Heart left ventricle (tissue), 16 donors: ENCODE measurements at places on chromosomes 1 and 21. TPM values are rescaled to one million over a fixed set of nuclear protein-coding genes. Genes with fewer than 3 reads are reported as not detected.
A peak's percentile ranks its signal among the peaks of the same experiment; 100 is the strongest.

DNA sequence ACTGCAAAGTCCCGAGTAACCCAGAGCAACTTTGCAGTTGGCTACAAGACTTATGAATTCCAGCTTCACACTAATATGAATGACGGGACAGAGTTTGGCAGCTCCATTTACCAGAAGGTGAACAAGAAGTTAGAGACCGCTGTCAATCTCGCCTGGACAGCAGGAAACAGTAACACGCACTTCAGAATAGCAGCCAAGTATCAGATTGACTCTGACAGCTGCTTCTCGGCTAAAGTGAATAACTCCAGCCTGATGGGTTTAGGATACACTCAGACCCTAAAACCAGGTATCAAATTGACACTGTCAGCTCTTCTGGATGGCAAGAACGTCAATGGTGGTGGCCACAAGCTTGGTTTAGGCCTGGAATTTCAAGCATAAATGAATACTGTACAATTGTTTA, 66.8 kb downstream of the ACBD6 start:
- H3K27ac ChIP-seq: no peak overlapping the region
- no peak overlapping the region for H3K4me3 ChIP-seq
- H3K27me3 ChIP-seq: no peaks in the 10 kb centered on the region
- H3K4me1 ChIP-seq: no peaks in the 10 kb centered on the region
- DNase-seq: no peak
- no peaks in the 10 kb centered on the region for H3K36me3 ChIP-seq

- no peaks in the 10 kb centered on the region for H3K36me3 ChIP-seq
- DNase-seq: no peak
- peaks cover 9% of the 10 kb centered on the region for H3K4me1 ChIP-seq
- H3K27ac ChIP-seq: no peak overlapping the region
- no peak overlapping the region for H3K4me3 ChIP-seq
These were observed 1.2 kb downstream of the MCOLN3 start for GRCh38 chr1:85047144-85047471.

The AMY1B gene
- total RNA-seq: not detected

The CENPS gene
- total RNA-seq: 5.6 TPM

GRCh38 chr1:84916897-84917296, 23.9 kb upstream of the LPAR3 start:
- H3K36me3 ChIP-seq: no peaks in the 10 kb centered on the region
- DNase-seq: no peak
- no peaks in the 10 kb centered on the region for H3K27me3 ChIP-seq
- H3K27ac ChIP-seq: no peak overlapping the region
- peaks cover 7% of the 10 kb centered on the region for H3K4me1 ChIP-seq

GRCh38 chr1:166924823-166925541, 48.9 kb upstream of the TADA1 start:
- H3K27me3 ChIP-seq: no peaks in the 10 kb centered on the region
- peak overlapping the region; percentile 82 for H3K27ac ChIP-seq
- no peak overlapping the region for H3K4me3 ChIP-seq
- H3K36me3 ChIP-seq: no peaks in the 10 kb centered on the region
- no peak for DNase-seq

- no peak overlapping the region for H3K4me3 ChIP-seq
- no peak overlapping the region for H3K27ac ChIP-seq
- H3K4me1 ChIP-seq: no peaks in the 10 kb centered on the region
- H3K27me3 ChIP-seq: no peaks in the 10 kb centered on the region
- no peaks in the 10 kb centered on the region for H3K36me3 ChIP-seq
These were observed 13.0 kb upstream of the AHCYL1 start for GRCh38 chr1:109971559-109971958.

DNA sequence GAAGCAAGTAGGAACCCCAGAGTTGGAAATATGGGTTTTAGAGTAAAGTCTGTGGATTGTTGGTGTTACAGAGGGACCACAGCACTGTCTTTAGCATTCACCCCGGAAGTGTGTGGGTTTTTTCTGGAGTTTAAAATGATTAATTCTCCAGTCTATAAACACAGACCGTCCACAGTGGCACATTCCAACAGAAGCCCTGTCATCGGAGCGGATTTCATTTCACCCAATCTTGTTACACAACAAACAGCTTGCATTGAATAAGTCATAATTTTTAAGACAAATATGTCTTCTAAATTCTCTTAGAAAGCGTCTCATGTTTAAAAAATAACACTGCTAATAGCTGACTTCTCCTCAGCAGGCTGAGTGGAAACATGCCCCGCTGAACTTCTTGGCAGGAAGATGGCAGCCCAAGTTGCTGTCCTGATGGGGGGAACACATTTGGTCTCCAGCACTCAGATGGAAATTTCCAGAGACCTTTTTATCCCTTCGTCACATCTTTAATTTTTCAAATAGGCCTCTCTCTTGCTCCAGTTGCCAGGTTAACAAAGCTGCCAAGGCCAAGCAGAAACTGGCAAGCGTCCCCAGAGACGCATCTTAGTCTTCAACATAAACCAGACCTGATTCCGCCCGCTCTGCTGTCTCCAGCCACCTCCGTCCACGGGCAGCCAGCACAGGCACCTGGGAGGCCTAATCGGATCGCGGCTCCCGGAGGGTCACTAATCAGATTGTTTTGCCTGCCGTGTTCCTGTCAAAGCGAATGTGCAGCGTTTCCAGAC, 28.8 kb upstream of the SLC19A1 start:
- no peaks in the 10 kb centered on the region for H3K36me3 ChIP-seq
- H3K27me3 ChIP-seq: no peaks in the 10 kb centered on the region
- no peak overlapping the region for H3K4me3 ChIP-seq
- H3K4me1 ChIP-seq: no peaks in the 10 kb centered on the region
- no peak for DNase-seq

- H3K4me1 ChIP-seq: no peaks in the 10 kb centered on the region
- H3K4me3 ChIP-seq: no peak overlapping the region
- H3K27me3 ChIP-seq: peaks cover 22% of the 10 kb centered on the region
These were observed 10.6 kb downstream of the FCMR start for GRCh38 chr1:206911064-206911663.

DNA sequence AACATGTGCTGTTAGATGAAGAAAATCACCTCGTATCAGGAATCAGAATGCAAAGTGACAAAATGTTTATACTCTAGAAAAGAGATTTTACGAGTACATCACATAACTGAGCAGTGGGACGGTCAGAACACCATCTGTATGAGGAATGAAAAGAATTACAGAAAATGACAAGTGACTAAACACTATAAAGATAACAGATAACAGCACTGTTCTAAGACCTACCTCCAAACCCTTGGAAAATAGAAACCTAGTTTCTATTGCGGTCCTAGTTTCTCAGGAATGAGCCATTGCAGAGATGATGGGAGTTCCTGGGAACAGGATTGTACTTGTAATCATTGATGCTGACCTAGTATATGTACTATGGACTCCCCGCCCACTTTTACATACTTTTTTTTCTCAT, 839.4 kb upstream of the ADAMTS5 start:
- H3K27ac ChIP-seq: no peak overlapping the region
- H3K27me3 ChIP-seq: no peaks in the 10 kb centered on the region
- H3K36me3 ChIP-seq: no peaks in the 10 kb centered on the region

The RCSD1 gene
- total RNA-seq: 26.9 TPM

DNA sequence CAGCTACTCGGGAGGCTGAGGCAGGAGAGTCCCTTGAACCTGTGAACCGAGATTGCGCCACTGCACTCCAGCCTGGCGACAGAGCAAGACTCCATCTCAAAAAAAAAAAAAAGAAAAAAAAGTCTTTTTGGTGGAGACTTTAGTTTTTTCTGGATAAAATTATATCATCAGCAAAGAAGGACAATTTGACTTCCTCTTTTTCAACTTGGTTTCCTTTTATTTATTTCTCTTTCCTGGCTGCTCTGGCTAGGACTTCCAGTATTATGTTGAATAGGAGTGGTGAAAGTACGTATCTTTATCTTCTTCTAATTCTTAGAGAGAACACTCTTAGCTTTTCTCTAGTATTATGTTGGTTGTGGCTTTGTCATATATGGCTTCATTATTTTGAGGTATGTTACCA, 130.8 kb downstream of the PCBP3 start:
- no peaks in the 10 kb centered on the region for H3K27me3 ChIP-seq
- DNase-seq: no peak
- H3K4me1 ChIP-seq: no peaks in the 10 kb centered on the region
- H3K27ac ChIP-seq: no peak overlapping the region
- no peaks in the 10 kb centered on the region for H3K36me3 ChIP-seq

GRCh38 chr21:33643658-33644311, 1.5 kb downstream of the ITSN1 start:
- H3K4me3 ChIP-seq: peak overlapping the region; percentile 82
- no peak for DNase-seq
- peak overlapping the region; percentile 84 for H3K27ac ChIP-seq
- peaks cover 25% of the 10 kb centered on the region for H3K4me1 ChIP-seq
- H3K27me3 ChIP-seq: no peaks in the 10 kb centered on the region
- H3K36me3 ChIP-seq: no peaks in the 10 kb centered on the region

The C1orf226 gene
- total RNA-seq: 5.9 TPM

DNA sequence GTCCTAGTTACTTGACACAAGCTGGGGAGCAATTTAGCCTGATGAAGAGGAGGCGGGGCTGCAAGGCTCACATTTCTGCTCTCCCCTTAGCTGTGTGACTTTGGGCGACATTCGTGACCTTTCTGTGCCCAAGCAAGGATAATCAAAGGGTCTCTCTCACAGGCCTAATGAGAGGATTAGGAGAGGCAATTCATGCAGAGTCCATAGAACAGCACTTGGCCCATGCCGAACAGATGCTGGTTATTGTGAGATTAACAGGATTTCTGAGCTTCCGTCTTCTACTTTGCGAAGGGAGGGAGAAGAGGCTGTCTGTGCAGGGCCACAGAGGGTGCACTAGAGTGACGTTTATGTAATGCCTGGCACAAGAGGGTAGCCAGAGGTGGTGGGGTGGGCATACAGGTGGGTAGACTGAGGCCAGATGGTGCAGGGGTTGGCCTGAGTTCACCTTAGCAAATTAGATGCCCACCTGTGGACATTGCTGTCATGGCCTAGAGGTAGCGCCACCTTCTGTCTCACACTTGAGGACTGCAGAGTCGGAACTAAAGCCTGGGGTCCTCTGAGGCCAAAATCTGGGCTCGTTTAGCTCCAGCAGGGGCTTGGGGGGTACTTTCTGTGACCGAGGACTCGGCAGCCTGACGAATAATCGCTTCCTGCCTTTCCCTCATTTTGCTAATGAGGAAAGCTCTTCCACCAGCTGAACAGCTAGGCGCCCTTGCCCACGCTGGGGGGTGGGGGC, 18.6 kb downstream of the ACTL8 start:
- DNase-seq: no peak
- H3K4me3 ChIP-seq: no peak overlapping the region
- no peak overlapping the region for H3K27ac ChIP-seq
- H3K4me1 ChIP-seq: no peaks in the 10 kb centered on the region

DNA sequence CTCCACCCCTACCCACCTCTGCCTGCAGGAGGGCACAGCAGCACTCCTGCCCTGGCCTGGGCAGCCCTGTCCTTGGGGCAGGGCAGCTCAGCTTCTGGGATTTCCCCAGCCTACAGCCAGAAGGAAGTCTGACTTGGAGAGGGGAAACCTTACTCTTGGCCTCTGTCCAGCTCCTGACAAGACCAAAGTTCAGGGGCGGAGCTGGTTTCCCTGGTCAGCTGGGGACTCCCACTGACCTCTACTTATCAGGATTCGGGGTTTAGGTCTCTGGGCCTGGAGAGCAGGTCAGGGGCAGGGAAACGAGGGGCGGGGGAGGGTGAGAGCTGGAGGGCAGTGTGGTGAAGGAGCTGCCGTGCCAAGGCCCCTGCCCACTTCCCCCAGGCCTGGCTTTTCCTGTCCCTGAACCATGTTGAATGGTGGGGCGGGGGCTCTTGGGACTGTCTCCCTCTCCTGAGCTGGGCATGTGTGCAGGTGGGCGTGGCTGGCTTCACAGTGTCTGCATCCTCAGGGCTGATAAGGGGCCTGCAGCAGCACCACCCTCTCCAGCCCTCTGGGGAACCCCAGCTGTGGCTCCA, 16.8 kb upstream of the ETV3 start:
- H3K4me1 ChIP-seq: peaks cover 11% of the 10 kb centered on the region
- H3K27me3 ChIP-seq: no peaks in the 10 kb centered on the region
- H3K4me3 ChIP-seq: no peak overlapping the region
- H3K36me3 ChIP-seq: no peaks in the 10 kb centered on the region
- no peak for DNase-seq
- peak overlapping the region; percentile 27 for H3K27ac ChIP-seq

DNA sequence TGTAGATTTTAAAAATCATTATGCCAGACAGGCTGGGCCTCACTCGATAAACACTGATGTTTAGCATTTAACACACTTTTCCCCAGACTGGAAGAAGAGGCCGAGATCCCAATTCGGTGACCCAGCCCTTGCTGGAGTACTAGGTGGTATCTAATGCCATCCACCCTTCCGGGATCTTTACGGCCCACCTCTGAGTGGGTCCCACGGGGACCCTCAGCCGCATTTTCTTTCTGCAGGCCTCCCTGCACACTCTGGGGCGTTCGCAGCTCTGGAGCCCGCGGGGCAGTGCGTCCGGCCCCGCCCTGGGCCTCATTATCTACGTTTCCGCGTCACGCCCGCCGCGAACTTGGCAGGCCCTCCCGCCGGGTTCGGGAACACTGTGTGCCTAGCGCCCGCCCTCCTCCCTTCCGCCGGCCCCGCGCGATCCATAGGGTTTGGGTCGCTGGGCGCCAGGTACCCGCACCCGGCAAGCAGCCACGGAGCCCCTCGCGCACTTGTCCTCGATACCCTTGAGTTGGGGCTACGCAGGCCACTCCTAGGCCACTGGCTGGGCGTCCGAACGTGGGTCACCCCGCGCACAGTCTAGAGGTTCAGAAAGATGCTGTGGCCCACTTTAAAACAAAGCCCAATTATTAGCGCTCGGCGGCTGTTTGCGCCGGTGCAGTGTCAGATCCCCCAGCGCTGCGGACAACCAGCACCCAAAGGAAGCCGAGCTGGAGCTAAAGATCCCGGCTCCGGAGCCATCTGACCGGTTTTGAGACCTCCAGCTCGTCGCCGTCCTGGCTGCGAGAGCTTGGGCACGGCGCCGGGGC, 950 bp upstream of the EVA1C start:
- peak overlapping the region; percentile 77 for H3K4me3 ChIP-seq
- peak; percentile 96 for DNase-seq
- no peaks in the 10 kb centered on the region for H3K27me3 ChIP-seq
- no peaks in the 10 kb centered on the region for H3K36me3 ChIP-seq

The GUCA2B gene
- total RNA-seq: not detected

DNA sequence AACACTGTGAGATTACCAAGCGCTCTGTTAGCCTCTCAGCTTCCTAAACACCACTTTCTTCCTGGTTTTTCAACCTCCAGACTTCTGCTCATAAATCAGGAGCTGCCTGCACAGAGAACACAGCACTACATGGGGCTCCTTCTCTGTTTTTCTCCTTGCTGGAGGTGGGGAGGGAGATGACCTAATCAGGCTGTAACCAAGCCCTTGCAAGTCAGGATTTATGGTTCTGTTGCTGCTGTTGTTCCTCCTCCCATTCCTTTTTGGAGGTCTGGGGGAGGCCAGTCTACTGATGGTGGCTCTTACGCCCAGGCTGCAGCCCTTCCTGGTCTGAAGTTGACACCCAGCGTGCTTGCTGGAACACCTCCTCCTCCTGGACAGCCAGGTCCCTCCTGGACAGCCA, 80.9 kb upstream of the AJAP1 start:
- H3K4me3 ChIP-seq: no peak overlapping the region
- H3K27me3 ChIP-seq: peaks cover 12% of the 10 kb centered on the region
- DNase-seq: no peak
- no peak overlapping the region for H3K27ac ChIP-seq
- H3K4me1 ChIP-seq: no peaks in the 10 kb centered on the region

The IL20 gene
- total RNA-seq: not detected
